CD8-positive, alpha-beta memory T cell (primary cell): ENCODE measurements at places on chromosomes 6 and 20. TPM values are rescaled to one million over a fixed set of nuclear protein-coding genes. Genes with fewer than 3 reads are reported as not detected.

BICRAL gene
- total RNA-seq = 15.9 TPM

SYCP2L gene
- not detected for total RNA-seq

BTN3A1 gene
- total RNA-seq = 31.5 TPM

GRCh38 chr6:116954938-116955337 is 77.9 kb downstream of the RFX6 start:
- H3K27me3 ChIP-seq = no peaks in the 10 kb centered on the region
- no peak for DNase-seq
- H3K4me1 ChIP-seq = no peaks in the 10 kb centered on the region
- no peak overlapping the region for H3K4me3 ChIP-seq
- no peaks in the 10 kb centered on the region for H3K36me3 ChIP-seq

GRCh38 chr6:138601128-138601527 is 101.8 kb upstream of the NHSL1 start:
- no peaks in the 10 kb centered on the region for H3K27me3 ChIP-seq
- DNase-seq = no peak
- H3K36me3 ChIP-seq = no peaks in the 10 kb centered on the region
- no peak overlapping the region for H3K27ac ChIP-seq

DNA sequence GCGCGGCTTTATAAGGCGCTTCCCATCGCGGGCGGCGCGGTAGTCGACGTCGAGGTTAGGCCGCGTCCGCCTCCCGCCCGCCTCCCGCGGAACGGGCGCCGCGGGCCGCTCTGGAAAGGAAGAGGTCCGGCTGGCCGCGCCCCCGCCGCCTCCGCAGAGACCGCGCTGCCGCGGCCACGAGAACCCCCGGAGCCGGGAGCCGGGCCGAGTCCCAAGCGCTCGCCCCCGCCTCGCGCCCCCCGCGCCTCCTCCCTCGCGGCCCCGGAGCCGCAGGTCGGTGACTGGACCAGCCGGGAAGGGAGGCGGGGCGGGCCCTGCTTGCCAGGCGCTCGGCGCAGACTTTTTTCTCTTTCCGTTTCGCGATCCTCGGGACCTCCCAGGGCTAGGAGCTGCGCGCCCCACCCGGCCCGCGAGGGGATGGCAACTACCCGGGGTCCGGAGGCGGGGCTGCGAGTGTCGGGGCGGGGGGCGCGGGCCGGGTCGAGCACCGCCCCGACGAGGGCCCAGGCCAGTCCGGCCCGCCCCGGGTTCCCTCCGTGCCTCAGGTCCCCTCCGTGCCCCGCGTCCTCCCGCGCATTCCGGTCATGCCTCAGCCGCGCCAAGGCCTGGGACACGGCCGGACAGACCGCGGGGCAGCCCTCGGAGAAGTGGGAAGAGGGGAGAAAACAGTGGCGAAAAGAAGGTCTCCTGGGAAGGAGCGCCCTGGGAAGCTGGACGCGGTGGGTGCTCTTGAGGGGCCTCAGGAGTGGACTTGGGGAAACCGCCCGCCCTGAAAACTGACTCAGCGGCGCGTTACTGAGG is 417 bp upstream of the PXDC1 start:
- peaks cover 24% of the 10 kb centered on the region for H3K27me3 ChIP-seq
- no peak overlapping the region for H3K4me3 ChIP-seq
- H3K4me1 ChIP-seq = peaks cover 5% of the 10 kb centered on the region
- DNase-seq = peak; percentile 65
- H3K36me3 ChIP-seq = no peaks in the 10 kb centered on the region

GRCh38 chr20:53734006-53734688 is 140.5 kb upstream of the ZNF217 start:
- no peaks in the 10 kb centered on the region for H3K36me3 ChIP-seq
- H3K4me1 ChIP-seq = peaks cover 19% of the 10 kb centered on the region
- no peak for DNase-seq
- H3K27me3 ChIP-seq = no peaks in the 10 kb centered on the region
- H3K27ac ChIP-seq = no peak overlapping the region

- H3K27me3 ChIP-seq = no peaks in the 10 kb centered on the region
- no peaks in the 10 kb centered on the region for H3K4me1 ChIP-seq
Measured at GRCh38 chr6:162712694-162713093, 14.9 kb downstream of the PRKN start.

GRCh38 chr6:125662296-125662695 is 87.1 kb upstream of the HEY2 start:
- H3K36me3 ChIP-seq = no peaks in the 10 kb centered on the region
- DNase-seq = no peak
- no peak overlapping the region for H3K27ac ChIP-seq
- H3K4me3 ChIP-seq = no peak overlapping the region
- no peaks in the 10 kb centered on the region for H3K27me3 ChIP-seq
- H3K4me1 ChIP-seq = no peaks in the 10 kb centered on the region

DNA sequence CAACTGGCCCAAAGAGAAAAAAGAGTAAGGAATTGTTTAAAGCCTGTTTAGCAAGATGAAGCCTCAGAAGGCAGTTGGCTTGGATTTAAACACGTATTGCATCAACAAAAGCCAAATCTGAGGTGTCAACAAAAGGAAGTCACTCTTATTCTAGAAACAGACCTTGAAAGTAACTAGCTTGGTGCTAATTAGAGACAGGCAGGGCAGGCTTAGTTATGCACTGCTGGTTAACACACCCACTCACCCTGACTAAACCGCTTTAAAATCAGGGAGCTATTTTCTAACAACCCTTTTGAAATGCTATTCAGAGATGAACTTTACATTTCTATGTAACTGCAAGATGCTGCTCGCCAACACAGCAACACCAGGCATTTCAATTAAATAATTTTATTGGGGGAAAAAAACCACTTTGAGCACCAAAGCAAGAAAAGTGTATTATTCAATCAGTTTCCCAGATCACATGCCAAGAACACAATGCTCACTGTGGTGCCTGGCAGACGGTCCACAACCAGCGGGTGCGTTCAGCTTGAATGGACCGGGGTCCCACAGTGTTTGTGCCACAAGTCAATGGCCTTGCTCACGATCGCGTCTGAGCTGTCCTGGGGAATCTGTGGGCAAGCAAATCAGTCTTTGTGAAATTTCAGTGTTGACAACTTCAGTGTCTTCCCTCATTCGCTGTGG is 23.6 kb downstream of the TBC1D7 start:
- H3K27ac ChIP-seq = no peak overlapping the region
- H3K4me1 ChIP-seq = peaks cover 6% of the 10 kb centered on the region
- no peak overlapping the region for H3K4me3 ChIP-seq
- DNase-seq = no peak
